Activated naive CD4-positive, alpha-beta T cell treated with Interleukin-2 at 50 U/mL for 16 hours (primary cell): ENCODE measurements at places on chromosomes 2 and 18.

GRCh38 chr2:109271920-109272319 lies 142.9 kb downstream of the SH3RF3 start:
- no peak for DNase-seq

GRCh38 chr2:227388537-227389011 lies 825 bp upstream of the SCYGR1 start:
- no peak for DNase-seq

DNA sequence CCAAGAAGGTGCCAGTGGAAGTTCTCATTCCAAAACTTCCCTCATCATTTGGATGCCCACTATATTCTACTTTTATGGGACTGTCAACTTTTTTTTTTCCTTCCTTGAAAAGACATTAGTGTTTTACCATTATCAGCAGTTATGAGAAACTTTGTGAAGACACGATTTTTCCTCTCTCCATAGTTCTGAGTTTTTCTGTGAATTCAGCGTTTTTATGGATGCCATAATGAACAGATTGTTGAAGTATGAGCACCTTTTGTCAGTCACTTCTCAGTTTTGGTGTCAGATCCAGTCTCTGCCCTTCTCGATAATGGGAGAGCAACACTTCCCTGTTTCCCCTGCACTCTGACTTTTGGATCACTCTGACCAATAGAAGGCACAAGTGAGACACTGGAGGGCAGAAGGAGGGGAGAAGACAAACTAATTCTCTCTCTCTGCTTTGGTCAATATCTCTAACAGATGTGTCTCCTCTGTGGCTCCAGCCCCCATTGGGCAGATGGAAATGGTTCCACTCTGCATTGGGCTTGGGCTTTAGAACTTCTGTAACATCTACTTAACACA lies 53.5 kb upstream of the FN1 start:
- no peak for DNase-seq

- DNase-seq = no peak
Observed at GRCh38 chr18:1779587-1779986, 791.7 kb downstream of the METTL4 start.

- DNase-seq = no peak
Observed at GRCh38 chr2:27704342-27704876, 40.7 kb downstream of the SLC4A1AP start.

DNA sequence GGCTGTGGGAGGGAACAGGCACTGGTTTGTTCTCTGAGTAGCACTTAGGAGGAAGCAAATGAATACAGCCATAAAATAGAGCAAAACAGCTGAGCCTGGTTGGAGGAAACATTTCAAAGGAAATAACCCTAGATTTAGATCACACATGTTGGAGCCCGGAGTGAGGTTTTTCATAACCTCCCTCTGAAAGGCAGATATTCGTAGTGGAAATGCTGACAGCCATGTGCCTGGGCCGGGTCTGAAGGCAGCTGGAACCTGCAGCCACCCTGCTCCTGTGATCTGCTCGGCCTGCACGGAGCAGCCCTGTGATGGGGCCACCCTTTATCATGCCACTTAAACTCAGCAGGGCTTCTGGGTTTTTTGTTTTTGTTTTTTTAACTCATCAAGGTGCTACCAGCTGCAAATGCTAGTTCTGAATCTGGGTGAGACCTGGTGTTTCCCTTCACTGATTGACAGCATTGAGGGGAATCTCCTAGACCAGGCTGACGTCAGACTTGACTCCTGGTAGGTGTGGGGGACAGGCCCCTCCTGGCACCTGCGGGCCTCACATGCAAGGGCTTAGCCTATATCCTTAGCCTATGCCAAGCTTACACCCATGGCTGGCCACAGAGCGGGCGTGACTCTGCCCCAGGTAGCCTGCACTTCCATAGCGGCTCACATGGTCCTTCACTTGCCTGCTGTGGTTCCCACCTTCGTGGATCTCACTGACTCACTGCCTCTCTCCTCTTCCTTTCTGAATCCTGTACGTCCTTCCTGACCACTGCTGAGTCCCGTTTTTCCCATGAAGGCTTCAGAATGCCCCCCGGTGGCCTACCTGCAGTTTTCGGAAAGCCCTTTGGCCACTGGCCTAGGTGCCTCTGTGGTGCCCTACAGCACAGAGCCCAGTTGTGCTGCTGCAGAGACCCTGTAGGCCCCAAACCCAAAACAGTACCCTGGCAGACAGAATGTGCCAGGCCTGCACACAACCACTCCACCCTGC lies 217.3 kb downstream of the SEPTIN10 start:
- DNase-seq = no peak

DNA sequence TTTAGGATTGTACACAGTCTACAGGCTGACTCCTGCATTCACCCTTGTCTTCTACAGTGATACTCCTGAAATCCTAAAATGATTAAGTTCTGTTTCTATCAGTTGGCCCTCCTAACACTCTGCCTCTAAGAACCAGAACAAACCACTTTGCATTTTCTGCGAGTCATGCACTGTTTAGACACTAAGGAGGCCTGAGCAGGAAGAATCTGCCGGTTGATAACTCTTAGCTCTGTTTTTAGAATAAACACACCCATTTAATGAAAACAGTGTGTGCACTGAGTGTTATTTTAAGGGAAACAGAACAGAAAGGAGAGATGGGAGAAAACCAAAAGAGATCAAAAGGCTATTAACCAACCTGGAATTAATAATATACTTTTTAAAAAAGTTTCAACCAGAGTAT lies 22.9 kb upstream of the SSB start:
- no peak for DNase-seq

DNA sequence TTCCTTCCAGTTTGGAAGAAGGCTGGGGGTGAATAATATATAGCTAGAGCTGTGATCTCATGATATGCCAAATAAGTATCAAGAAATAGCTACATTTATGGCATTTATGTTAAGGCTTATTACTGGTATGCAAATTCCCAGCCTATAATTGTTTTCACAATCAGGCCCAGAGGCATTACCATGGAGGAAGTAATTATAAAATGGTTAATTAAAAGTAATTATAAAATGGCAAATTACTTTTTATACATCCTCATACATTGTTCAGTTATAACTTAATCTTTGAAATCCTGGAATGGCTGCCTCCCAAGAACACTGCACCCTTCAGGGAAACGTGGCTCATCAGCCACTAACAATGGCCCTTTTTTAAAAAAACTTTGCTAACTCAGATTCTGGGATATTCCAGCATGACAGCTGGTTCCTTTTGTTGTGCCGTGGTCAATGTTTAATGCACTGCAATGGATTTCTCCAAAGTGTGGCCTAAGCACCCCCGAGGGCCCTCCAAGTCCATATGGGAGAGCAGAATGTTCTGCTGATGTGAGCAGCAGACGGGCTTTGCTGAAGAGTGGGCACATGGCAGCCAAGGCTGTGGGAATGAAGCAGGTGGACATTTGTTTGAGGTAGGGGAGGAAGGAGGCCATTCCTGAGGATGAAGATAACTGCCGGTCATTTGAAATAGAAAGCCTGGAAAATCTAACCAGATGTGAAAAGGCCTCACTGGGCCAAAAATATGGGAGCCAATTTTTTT lies 483.5 kb upstream of the GCFC2 start:
- DNase-seq = no peak

DNA sequence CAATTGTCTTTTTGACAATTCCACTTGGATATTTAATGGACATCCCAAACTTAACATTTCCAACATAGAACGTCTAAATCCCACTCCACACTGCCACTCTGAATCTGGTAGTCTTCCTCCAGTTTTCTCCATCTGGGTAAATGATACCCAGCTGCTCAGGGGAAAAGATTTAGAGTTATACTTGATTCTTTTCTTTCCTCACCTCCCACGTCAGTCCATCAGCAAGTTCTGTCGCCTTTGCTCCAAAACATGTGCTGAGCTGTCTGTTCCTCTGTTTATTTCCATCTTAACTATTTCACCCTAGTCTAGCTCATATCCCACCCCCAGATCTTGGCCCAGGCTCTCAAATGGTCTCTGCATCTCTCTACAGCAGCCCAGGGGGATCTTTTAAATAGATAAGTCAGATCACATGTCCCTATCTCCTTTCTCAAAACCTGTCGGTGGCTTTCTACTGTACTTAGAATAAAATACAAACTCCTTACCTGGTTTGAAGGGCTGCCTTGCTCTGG lies 43.4 kb upstream of the GMCL1 start:
- DNase-seq = no peak
